Stimulated activated CD4-positive, alpha-beta T cell treated with anti-CD3 and anti-CD28 coated beads, Interleukin-15, amount 100 ng/mL, for 24 hours (primary cell): ENCODE measurements at places on chromosomes 7 and 10.
A peak's percentile ranks its signal among the peaks of the same experiment; 100 is the strongest.

DNA sequence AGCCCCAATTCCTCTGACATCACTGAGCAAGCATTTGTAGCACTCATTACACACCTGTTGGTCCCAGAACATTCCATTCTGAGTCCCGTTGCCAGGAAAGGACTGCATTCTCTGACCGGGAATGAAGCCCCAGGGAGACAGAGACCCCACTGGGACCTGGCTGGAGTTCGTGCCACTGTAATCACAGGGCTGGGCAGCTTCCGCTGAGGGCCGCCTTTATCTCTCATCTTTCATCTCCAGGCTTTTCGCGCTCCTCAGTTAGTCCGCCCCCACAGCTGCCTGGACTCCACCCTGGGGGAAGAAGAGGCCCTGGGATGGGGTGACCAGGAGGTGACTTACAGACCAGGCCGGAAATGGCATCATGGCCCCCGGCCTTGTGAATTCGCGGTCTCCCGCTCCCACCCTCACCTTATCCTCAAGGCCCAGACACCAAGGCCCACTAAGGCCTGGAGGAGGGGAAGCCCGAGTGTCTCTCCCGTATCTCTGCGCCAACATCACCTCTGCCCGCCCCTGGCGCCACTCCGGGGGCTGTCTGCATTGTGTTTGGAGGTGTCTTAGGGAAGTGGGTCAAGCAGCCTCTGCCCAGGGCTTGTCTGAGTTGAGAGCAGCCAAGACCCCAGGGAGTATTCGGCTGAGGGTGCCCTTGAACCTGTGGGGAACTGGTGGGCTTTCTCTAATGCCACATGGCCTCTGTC, 75.4 kb downstream of the PROSER2 start:
- DNase-seq: no peak

DNA sequence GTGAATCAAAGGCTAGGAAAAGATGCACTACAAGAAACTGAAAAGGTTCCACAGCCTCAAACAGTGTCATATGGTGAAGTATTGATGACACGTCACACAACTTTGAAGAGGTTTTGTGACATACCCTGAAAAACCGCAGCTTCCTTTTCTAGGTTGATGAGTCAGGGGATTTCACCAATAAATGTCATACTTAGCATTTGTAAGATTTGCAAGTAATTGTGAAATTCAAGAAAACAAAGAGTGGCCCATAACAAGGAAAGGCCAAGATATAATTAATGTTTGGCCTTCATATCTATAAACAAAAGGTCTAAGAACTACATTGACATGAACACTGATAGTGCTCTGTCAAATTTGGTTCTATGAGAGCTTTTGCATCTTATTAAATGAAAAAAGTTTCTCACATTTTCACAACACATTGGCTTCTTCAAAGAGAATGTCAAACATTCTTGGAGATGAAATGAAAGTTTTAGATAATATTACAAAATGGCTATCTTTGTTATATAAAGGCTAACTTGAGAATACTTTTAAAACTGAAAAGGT, 62.0 kb upstream of the NAMPT start:
- peak; percentile 44 for DNase-seq

- DNase-seq: no peak
These were observed 51.3 kb upstream of the VOPP1 start for GRCh38 chr7:55623617-55624016.

DNA sequence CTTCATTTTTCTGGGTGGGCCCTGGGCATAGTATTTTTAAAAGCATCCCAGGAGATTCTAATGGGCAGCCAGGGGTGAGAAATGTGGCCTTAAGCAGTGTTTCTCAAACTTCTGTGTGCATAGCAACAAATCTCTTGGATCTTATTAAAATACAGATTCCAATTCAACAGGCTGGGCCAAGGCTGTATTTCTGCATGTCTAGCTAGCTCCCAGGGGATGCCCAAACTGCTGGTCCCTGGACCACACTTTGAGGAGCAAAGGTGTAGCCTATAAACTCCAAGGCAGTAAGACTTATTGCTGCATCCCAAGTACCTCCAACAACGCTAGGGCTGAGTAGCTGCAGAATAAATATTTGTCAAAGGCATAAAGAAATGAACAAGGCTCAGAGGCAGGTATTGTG, 292.9 kb upstream of the ZMIZ1 start:
- no peak for DNase-seq

GRCh38 chr7:2245883-2246675, 4.1 kb downstream of the NUDT1 start:
- DNase-seq: no peak

- DNase-seq: no peak
These were observed 664.7 kb upstream of the SORCS1 start for GRCh38 chr10:107829161-107829560.

GRCh38 chr7:105878746-105879605, 2.6 kb upstream of the ATXN7L1 start:
- no peak for DNase-seq

DNA sequence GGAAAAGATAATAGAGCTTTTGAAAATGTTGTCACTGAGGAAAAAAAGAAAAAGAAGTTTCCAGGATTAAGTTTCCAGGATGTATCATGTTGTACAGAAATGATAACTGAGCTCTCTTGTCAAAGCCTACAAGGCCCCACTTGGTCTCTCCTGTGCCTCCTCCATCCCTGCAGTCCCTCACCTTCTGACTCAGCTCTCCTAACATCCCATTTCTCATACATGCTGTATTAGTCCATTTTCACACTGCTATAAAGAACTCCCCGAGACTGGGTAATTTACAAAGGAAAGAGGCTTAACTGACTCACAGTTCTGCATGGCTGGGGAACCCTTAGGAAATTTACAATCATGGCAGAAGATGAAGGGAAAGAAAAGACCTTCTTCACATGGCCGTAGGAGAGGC, 3.8 kb upstream of the DGKI start:
- DNase-seq: no peak
